A549 treated with dexamethasone at 1 μM for 4 hours (cell line): ENCODE measurements at places on chromosomes 16 and 17. TPM values are rescaled to one million over a fixed set of nuclear protein-coding genes. Genes with fewer than 3 reads are reported as not detected.

CD300A gene
- 0.05 TPM in 1 of 5 replicates, not detected in the others for total RNA-seq

NPIPA7 gene
- 6.1 to 16.8 TPM (median 12.9 TPM) in 5 replicates for total RNA-seq

HDAC5 gene
- total RNA-seq: 13.5 to 16.0 TPM (median 13.7 TPM) in 5 replicates

APOH gene
- total RNA-seq: 3.9 to 6.7 TPM (median 5.0 TPM) in 5 replicates

EFCAB5 gene
- 0.14 to 0.37 TPM (median 0.28 TPM) in 5 replicates for total RNA-seq

LMF1 gene
- 7.9 to 11.2 TPM (median 9.2 TPM) in 5 replicates for total RNA-seq

CETP gene
- not detected in 5 replicates for total RNA-seq

CMTM2 gene
- not detected in 5 replicates for total RNA-seq
